ENCODE measurements at places on chromosomes 6 and 20.

GRCh38 chr6:36607683-36608386, 13.7 kb downstream of the SRSF3 start:
- no peak for DNase-seq

DNA sequence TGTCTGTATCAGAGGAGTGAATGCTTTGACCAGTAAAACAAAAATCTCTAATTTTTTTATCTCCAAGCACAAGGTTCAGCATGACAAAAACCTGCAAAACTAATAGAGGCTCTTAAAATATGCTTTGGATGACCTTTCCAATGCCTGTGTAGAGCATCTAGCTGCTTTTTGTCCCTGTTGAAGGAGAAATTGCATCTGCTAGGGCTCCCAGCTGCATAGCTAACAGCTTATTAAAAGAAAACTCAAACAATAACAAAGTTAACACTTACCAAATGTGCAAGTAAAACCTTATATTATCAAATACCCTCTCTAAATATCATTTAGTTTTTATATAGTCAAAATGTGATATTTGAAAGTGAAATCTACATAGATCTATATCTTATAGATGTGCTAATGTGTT, 378.6 kb downstream of the CD109 start:
- DNase-seq, result no peak

DNA sequence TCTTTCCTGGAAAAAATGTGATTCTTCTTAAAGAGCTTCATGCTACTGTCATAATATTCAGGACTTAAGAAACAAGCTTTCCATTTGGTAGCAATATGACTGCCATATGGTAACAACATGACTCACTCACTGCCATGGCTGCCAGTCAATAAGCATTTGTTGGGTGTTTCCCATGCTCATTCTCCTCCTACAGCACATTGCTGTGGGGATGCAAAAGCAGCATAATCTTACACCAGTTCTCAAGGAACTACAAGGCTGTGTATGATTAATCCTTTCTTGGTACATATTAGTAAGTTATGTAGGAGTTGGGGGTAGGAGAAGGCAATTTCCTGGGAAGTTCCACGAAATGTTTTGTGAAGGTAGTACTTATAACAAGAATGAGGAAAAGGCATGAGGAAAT, 76.7 kb downstream of the CEP162 start:
- DNase-seq, result no peak

- no peak for DNase-seq
Observed at GRCh38 chr20:32339116-32339515, 19.0 kb upstream of the ASXL1 start.
